ENCODE measurements at places on chromosomes 3 and 15. TPM values are rescaled to one million over a fixed set of nuclear protein-coding genes. Genes with fewer than 3 reads are reported as not detected.

Gene DUOX2
- total RNA-seq, result 0.05 TPM

Gene ENTPD3
- 0.17 TPM for total RNA-seq

DNA sequence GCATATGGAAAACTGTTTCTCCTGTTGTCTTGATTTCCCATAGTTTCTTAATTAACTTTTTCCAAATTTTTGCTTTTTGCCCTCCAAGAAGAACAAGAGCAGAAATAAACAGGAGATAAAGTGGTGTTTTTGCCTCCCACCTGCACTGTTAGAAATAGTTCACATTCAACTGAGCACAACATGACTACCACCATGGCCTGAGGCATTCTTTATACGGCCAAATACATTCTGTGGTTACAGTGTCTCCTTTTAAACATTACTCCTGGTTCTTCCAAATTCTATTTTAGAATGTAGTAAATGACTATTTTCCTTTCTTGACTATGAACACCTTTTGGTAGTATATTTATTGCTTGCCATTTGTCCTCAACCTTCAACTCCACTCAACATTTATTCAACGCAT, 98.5 kb downstream of the LARS2 start:
- DNase-seq, result peak; percentile 80

DNA sequence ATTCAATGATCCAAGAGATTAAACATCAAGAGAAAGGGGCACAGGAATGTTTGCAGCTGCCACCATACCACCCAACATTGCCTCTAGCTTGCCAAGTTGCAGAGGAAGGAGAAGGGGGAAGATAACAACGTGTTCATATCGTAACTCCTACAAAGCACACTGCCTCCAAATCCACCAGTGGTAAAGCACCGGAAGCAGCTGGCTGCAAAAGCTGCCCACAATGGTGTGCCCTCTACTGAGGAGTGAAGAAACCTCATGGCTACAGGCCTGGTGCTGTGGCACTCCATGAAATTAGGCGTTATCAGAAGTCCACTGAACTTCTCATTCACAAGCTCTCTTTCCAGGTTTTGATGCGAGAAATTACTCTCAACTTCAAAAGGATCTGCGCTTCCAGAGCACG, 263.9 kb upstream of the STT3B start:
- no peak for DNase-seq

GRCh38 chr3:29924783-29925561, 644.1 kb downstream of the RBMS3 start:
- DNase-seq, result no peak

DNA sequence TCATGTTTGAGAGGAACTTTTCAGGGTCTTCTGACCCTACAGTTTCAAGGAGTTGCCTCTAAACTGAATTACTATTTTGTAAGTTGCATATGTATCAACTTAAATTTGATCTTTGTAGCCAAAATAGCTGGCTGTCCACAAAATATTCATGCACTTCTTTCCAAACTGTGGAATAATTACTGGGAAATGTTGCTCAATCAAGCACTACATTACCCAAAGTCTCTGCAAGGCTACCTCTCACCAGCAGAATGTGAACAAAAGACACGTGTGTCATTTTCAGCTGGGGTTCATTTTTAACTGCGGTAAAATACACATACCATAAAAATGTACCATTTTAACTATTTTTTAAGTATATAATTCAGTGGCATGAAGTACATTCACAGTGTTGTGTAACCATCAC, 320.4 kb downstream of the CTNNB1 start:
- no peak for DNase-seq

GRCh38 chr3:189517981-189518380, 113.2 kb upstream of the TP63 start:
- DNase-seq, result no peak
